Adipose tissue (tissue), 3 donors: ENCODE measurements at places on chromosomes 12 and 14. TPM values are rescaled to one million over a fixed set of nuclear protein-coding genes. Genes with fewer than 3 reads are reported as not detected.

Gene PCED1B
- 2.7 TPM for polyA plus RNA-seq

Gene TAS2R50
- polyA plus RNA-seq: not detected

Gene SAMD15
- 0.34 TPM for polyA plus RNA-seq

Gene FLRT2
- polyA plus RNA-seq: 22.2 TPM

Gene NAV3
- 9.8 TPM for polyA plus RNA-seq

Gene GLS2
- polyA plus RNA-seq: 0.71 TPM

Gene TAS2R46
- polyA plus RNA-seq: not detected

Gene PLCZ1
- polyA plus RNA-seq: not detected

Gene MIP
- 0.16 TPM for polyA plus RNA-seq

Gene RND1
- 12.4 TPM for polyA plus RNA-seq

Gene CD163
- 123 TPM for polyA plus RNA-seq

Gene KRT83
- not detected for polyA plus RNA-seq

Gene DLK1
- polyA plus RNA-seq: not detected

Gene SUPT16H
- 20.4 TPM for polyA plus RNA-seq

Gene AQP2
- not detected for polyA plus RNA-seq
